ENCODE measurements at places on chromosomes 3 and 15. TPM values are rescaled to one million over a fixed set of nuclear protein-coding genes. Genes with fewer than 3 reads are reported as not detected.
A peak's percentile ranks its signal among the peaks of the same experiment; 100 is the strongest.

DNA sequence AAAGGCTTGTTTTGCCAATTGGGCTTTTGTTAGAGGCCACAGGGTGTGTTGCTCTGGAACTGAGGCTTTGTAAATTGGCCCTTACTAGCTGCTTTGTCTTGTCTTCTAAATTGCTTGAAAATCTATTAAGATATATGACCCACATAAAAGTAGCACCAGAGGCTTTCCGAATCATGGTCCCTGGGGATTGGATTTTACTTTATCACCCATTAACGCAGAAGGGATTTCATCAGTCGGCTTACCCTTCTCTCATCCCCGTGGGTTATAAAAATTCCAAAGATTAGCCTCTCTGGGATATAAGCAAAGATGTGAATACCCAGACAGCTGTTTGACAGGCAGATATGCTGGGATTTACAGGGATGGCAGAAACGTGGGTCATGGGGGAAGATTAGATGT, 98.3 kb upstream of the CHL1 start:
- no peak for DNase-seq

GRCh38 chr3:143928541-143929255, 42.9 kb upstream of the DIPK2A start:
- no peak for DNase-seq

GRCh38 chr15:59232476-59232875, 25.8 kb downstream of the LDHAL6B start:
- DNase-seq: peak; percentile 82

GRCh38 chr3:147422601-147423536, 13.7 kb downstream of the ZIC1 start:
- DNase-seq: no peak

DNA sequence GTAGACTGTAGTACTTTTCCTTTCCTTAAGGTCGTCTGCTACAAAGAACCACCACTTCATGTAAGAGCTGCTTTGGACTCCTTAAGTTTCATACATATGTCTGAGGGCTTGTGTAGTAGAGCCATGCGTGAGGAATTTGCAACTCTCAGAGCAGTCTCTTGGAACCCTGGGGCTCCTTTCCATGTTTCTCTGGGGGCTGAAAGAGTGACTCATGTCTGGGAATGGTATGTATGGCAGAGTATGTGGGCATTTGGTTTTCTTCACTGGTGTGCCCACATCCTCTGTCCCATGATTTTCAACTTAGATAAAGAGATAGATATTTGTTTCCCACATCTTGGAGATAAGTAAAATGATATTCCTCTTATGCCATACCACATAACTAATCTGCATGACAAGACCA, 20.6 kb upstream of the RBM5 start:
- no peak for DNase-seq

- DNase-seq: no peak
Observed at GRCh38 chr3:160193644-160194192, 31.5 kb upstream of the C3orf80 start.

DNA sequence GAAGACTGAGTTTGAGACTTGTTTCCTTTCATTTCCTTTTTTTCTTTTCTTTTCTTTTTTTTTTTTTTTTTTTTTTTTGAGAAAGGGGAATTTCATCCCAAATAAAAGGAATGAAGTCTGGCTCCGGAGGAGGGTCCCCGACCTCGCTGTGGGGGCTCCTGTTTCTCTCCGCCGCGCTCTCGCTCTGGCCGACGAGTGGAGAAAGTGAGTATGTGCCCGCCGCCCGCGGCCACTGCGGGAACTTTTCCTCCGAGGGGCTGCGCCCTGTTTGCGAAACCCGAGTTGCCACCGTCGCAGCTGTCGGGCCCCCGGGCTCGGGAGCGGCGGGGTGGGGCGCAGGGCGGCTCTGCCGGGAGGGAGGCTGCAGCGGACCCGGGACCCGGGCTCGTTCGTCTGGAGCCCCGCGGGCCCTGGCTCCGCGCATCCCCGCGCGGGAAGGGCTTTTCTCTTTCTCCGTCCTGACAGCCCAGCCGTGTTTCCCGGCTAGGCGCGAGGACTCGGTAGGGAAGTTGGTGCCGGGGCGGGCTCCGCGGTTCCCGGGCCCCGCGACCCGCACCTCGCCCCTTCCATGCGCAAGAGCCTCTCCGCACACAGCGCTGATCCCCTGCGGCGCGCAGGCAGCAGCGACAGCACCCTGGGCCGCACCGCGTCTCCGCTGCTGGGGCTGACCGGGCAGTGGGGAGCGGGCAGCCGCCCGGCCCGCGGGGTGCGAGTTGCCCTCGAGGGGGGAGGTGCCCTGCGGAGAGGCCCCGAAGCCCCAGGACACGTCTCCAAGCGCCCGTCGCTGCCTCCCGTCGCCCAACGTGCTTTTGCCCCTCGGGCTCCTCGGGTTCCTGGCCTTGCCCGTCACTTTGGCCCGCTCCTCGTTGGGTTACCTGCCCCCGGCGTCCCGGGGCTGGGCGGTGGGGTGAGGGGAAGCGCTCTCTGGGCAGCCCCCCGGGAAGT, 1.4 kb downstream of the IGF1R start:
- peak; percentile 47 for DNase-seq

GRCh38 chr15:73994912-73995622, 551 bp downstream of the PML start:
- DNase-seq: no peak

DNA sequence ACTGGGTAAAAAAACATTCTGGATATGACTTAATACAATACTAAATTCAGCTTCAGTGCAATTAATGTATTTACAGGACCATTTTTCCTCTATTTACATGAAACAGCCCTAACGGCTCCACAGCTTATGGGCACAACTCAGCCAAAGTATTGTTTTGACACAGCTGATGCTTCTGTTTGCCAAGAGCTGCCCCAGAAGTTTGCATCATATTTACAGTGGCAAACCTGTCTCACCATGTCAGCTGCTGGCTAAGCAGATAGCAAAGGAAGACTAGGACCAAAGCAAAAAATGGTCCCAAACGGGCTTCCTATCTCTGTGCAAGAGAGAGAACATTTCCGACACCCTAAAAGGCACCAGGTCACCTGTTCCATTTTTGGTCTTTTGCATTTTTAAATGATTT, 94.5 kb downstream of the ADAMTS9 start:
- DNase-seq: no peak

GRCh38 chr3:172087602-172088580, 48.5 kb downstream of the FNDC3B start:
- DNase-seq: no peak

GRCh38 chr15:100252359-100252758, 89.4 kb downstream of the ADAMTS17 start:
- DNase-seq: no peak

DNA sequence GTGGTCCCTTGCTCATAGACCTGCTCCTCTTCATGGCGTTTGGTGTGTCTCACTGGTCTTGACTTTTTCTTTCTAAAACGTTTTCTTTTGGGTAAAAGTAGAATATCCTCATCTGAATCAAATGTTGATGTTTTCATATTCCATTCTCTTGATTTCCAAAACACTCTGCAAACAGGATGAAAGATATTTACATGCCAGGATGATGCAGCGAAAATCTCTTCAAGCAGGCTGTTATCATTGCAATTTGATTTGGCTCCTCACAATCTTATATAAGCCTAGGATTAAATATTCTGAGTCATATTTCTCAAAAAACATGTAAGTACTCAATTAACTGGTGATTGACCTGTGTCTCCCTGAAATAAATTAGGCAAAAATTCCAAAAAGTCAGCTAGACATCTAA, 10.1 kb downstream of the PP2D1 start:
- DNase-seq: no peak

DNA sequence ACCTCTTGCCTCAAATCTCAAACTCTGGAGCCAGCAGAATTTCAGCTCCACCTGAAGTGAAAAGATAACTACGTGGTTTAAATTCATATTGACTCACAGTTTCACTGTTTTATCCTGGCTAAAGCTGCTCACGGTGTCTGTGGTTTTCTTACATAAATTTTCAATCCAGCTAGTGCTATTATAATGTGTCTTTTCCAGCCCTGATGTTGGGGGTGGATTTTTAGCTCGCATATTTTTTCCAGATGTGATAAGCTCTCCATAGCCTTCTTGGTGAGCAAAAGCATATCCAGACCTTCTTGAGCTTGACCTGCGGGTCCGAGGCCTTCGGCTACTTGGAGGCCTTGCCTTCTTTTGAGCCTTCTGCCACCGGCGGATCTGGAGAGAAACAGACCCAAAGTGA, 239.3 kb downstream of the DTWD1 start:
- no peak for DNase-seq

GRCh38 chr3:157354254-157354653, 82.4 kb upstream of the PTX3 start:
- no peak for DNase-seq

- no peak for DNase-seq
Observed at GRCh38 chr15:85950101-85950500, 129.6 kb upstream of the AGBL1 start.

GRCh38 chr15:42368096-42368495, 8.8 kb downstream of the CAPN3 start:
- no peak for DNase-seq

DNA sequence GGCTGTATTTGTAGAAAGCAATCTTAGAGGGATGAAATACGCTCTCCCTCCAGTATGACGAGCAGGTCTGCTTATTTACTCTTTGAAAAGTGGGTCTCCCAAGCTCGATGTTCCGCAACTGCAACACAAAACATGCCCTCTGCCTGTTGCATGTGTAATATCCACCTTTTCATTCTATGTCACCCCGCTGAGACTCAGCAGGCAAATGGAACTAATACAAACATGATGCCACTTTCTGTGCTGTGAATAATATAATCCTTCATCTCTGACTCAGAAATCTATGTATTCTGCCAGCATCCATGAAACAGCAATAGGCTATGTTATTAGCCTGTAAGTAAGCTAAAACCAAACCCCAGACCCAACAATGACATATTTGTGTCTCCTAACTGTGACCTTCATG, 200.8 kb upstream of the TMCO5A start:
- no peak for DNase-seq

DNA sequence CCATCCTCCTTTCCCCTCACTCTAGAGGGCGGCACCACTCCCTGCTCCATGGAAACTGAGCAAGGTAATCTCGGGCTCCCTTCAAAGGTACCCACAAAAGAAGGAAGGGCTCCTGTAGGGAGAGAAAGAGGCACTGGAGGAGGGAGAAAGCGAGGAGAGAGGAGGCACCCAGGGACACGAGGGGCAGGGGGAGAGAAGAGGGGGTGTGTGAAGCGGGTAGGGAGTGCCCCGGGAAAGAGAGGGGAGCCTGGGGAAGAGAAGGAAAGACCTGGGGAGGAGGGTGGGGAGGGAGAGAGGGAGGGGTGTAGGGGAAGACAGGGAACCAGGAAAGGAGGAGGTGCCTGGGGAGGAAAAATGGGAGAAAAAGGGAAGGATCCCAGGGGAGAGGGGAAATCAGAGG, 523 bp downstream of the VILL start:
- no peak for DNase-seq

GRCh38 chr15:89822951-89823711, 8.5 kb upstream of the ANPEP start:
- no peak for DNase-seq

- no peak for DNase-seq
Observed at GRCh38 chr3:38353151-38353550, 6.6 kb downstream of the XYLB start.

DNA sequence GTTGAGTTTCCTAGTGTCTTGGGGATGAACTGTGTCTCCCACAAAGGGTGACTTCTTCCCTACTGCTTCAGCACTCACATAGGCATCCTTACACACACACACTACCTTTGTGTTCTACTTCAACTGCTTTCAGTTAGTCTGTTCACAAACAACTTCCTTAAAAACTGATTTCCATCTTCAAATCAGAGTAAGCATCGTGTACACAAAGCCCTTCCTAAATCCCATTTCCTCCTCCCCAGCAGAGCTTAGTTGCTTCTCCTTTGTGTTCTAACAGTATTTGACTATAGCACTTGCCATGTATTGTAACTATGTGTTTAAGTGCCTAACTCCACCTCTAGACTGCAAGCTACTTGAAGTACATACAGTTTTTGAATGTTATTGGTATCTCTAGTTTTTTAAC, 71.7 kb downstream of the TNIK start:
- no peak for DNase-seq

GRCh38 chr15:48307586-48307985, 23.6 kb upstream of the DUT start:
- DNase-seq: no peak

- no peak for DNase-seq
Observed at GRCh38 chr3:76040946-76041345, 255.6 kb upstream of the ZNF717 start.

DNA sequence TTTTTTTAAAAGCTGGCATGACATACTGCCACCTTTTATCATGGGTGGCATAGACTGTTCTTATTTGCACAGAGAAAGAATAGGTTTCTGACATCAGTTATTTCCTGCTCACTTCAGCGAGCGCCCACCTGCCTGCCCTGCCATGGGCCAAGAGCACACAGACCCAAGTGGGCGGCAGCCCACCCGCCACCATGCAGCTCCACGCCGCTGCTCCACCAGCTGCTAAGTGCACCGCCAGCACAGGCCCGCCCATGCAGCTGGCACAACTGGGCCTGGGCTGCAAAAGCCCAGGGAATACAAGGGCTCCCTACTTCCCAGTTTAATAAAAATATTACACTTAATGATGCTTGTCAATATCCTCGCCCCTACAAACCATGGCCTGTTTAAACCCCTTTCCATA, 15.4 kb downstream of the ZNF148 start:
- DNase-seq: no peak

DNA sequence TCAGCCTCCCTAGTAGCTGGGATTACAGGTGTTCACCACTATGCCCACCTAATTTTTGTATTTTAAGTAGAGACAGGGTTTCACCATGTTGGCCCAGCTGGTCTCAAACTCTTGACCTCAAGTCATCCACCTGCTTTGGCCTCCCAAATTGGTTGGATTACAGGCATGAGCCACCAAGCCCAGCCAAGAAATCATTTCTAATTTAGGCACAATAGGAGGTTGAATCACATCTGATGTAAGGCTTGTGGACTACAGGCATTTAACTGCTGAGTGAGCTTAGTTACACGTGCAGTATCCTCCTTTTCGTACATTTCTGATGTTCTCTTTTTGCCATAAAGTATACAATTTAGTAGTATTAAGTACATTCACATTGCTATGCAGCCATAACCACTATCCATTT, 31.1 kb upstream of the SETD2 start:
- no peak for DNase-seq

- no peak for DNase-seq
Observed at GRCh38 chr15:91127236-91127955, 27.3 kb downstream of the SV2B start.

SCN5A gene
- total RNA-seq: 5.9 TPM

TMEM108 gene
- total RNA-seq: not detected

POU1F1 gene
- total RNA-seq: not detected

ARIH1 gene
- 11.8 TPM for total RNA-seq

SKOR1 gene
- total RNA-seq: under 0.01 TPM

FBXL2 gene
- total RNA-seq: 8.9 TPM

CPLX3 gene
- not detected for total RNA-seq

GOLGA8B gene
- 4.8 TPM for total RNA-seq

ZNF501 gene
- total RNA-seq: 2.4 TPM

VGLL3 gene
- total RNA-seq: 0.22 TPM

KCNMB2 gene
- total RNA-seq: not detected

MAP3K13 gene
- total RNA-seq: 7.7 TPM

CHRM5 gene
- 0.20 TPM for total RNA-seq

TMEM207 gene
- not detected for total RNA-seq

GOLGA6A gene
- not detected for total RNA-seq

CDHR4 gene
- total RNA-seq: not detected

SNTN gene
- total RNA-seq: not detected

XCR1 gene
- total RNA-seq: not detected

DUOXA2 gene
- total RNA-seq: not detected

GPR15 gene
- total RNA-seq: not detected
